Stimulated activated CD8-positive, alpha-beta memory T cell treated with anti-CD3 and anti-CD28 coated beads, Interleukin-4, amount 100 ng/mL, for 1 hour (primary cell): ENCODE measurements at places on chromosomes 5 and 9.

- DNase-seq = no peak
These were observed 546.0 kb upstream of the GRAMD2B start for GRCh38 chr5:125877248-125877647.

GRCh38 chr9:101626295-101626694, 31.5 kb upstream of the PPP3R2 start:
- DNase-seq = no peak

DNA sequence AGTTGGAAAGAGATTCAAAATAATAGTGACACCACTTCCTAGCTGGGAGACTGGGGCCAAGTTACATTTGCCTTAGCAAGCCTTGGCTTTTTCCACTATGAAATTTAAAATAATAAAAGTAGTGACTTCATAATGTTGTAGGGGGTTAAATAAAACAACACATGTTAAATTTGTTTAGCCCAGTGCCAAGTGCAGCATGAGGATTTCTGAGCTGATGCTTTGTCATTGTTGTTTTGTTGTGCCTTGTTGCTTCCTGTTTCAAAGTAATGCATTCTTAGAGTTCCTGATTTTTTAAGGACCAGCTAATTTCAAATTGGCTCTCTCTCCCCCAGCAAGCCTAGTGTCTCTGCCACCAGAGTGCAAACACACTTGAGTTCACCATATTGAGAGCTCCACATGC, 270.7 kb upstream of the PAPPA start:
- DNase-seq = no peak

DNA sequence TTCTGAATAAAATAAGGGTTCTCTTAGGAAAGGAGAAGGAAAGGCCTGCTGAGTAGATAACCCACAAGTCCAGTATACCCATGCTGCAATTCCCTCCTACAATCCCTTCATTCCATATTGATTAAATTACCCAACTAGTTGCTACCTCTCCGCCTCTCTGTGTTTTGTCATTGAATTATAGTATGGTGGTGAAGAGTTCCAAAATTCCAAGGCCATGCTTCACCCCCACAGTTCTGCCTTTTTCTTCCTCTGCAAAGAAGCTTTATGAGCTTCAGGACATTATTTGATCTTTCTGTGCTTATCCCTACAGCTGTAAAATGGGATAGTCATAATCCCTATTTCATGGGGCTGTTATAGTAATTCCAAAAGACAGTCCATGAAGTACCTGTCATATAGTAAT, 215.6 kb downstream of the ACTL7B start:
- no peak for DNase-seq

GRCh38 chr9:603126-603525, 238.4 kb upstream of the DMRT1 start:
- DNase-seq = no peak

DNA sequence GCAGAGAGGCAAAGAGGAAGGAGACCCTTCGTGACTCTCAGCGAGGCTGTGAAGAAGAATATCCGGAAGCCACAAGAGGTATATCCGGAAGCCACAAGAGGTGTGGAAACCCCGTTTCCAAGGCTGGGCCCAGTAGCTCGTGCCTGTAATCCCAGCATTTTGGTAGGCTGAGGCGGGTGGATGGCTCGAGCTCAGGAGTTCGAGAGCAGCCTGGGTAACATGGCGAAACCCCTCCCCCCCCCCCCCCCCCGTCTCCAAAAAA, 612 bp upstream of the BBLN start:
- DNase-seq = no peak

GRCh38 chr5:40630126-40630525, 49.6 kb upstream of the PTGER4 start:
- DNase-seq = no peak

- no peak for DNase-seq
These were observed 7.9 kb upstream of the IER5L start for GRCh38 chr9:129185991-129186390.

DNA sequence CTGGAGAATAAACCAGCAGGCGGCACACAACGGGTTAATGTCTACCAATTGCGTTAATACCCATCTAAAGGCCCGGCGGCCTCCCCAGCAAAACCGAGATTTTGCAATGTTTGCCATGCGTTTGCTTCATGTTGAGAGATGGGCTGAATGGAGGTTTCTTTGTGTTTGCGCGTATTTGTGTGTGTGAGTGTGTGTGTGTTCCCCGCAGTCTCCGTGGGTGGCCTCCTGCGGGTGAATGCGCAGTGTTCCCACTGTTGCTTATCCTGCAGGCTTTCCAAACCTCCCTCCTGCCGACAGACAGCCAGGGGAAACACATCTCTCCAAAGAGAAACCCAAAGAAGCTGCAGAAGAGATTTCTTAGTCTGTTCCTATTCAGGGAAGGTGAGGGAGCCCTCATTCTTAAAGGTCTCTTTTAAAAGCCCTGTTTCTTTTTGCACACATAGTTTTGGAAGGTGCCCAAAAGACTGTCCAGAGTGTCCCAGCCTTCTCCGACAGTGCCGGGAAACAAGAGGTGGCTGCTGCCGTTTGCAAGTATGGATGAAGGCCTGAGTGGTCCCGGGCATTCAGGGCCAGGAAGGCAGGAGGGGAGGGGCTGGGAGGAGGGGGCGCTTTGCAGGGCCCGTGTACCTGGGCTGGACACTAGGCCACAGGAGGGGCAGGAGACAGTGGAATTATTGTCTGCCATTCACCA, 103.8 kb upstream of the ERCC6L2 start:
- DNase-seq = no peak

- DNase-seq = no peak
These were observed 5.4 kb upstream of the DOCK8 start for GRCh38 chr9:209143-209758.

- no peak for DNase-seq
These were observed 356.7 kb downstream of the NDUFS4 start for GRCh38 chr5:53917095-53917494.

- no peak for DNase-seq
These were observed 92.1 kb downstream of the CRB2 start for GRCh38 chr9:123447934-123448646.

GRCh38 chr5:139014726-139015125, 139.6 kb upstream of the LRRTM2 start:
- DNase-seq = no peak

GRCh38 chr9:124793015-124793541, 16.1 kb downstream of the OLFML2A start:
- DNase-seq = no peak
